ENCODE measurements at places on chromosomes 6 and 20.

- no peak for DNase-seq
Measured at GRCh38 chr6:113755449-113756289, 101.5 kb upstream of the MARCKS start.

DNA sequence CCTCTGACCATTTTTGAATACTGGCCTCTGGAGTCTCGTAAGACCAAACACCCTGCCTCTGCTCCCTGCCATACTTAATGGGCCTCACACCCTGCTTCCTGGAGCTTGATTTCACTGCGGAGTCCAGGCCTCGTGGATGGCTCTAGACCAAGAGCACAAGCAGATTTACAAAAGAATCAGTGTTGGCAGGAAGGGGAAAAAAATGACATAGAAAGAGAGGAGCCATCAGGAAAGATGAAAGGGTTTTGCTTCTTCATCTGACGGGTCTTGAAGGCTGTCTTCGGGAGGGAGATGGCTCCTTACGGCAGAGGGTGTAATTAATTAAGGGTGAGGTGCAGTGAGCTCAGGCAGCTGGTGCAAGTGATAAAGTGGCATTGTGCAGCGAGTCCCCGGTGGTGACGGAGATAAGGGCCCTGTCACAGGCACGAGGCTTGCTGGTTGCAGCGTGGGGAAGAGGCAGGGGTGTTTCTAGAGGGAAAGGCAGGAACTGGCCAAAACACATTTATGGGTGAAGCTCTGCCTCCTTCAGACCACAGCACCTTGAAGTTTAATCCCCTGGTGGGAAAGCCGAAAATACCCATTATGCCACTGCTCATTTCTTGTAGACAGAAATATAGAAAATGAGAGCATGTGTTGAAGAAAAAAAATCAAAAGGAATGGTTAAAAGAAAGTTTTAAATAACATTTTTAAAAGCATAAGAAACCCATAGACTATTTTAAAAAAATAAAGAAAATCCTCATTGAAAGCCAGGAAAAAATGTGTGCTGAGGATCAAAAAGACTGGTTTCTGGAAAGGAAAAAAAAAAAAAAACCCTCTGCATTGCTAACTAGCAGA, 128.6 kb upstream of the LRFN2 start:
- DNase-seq, result no peak

DNA sequence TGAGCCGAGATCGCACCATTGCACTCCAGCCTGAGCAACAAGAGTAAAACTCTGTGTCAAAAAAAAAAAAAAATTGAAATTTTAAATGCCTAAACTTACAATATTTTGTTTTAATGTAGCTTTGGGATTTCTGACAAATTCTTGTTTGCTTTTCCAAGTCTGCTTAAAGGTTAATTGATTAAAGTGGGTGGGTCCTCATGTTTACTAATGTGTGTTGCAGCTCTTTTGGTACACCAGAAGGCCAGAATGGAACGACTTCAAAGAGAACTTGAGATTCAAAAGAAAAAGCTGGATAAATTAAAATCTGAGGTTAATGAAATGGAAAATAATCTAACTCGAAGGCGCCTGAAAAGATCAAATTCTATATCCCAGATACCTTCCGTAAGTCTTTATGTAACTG, 2.7 kb upstream of the SUMO4 start:
- DNase-seq, result no peak

DNA sequence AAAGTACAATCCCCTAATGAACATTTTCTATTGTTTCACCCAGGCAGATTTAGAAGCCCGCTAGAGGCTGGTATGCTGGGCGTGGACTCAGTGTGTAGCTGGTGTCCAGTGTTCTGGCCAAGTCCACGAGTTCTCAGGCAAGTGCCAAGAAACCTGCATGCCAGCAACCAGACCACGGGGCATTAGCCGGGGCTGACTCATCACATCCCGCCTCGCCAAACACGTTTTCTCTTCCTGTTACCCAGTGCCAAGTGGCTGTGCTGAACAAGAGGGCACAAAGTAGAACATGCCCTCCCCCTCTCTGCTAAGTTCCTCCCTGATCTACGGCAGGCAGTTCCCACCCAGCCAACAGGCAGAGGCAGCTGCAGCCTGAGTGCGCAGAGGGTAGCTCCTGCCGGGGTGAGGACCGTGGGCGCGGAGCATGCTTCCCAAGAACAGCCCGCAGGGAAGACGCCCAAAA, 29.6 kb downstream of the RAMACL start:
- peak; percentile 72 for DNase-seq

DNA sequence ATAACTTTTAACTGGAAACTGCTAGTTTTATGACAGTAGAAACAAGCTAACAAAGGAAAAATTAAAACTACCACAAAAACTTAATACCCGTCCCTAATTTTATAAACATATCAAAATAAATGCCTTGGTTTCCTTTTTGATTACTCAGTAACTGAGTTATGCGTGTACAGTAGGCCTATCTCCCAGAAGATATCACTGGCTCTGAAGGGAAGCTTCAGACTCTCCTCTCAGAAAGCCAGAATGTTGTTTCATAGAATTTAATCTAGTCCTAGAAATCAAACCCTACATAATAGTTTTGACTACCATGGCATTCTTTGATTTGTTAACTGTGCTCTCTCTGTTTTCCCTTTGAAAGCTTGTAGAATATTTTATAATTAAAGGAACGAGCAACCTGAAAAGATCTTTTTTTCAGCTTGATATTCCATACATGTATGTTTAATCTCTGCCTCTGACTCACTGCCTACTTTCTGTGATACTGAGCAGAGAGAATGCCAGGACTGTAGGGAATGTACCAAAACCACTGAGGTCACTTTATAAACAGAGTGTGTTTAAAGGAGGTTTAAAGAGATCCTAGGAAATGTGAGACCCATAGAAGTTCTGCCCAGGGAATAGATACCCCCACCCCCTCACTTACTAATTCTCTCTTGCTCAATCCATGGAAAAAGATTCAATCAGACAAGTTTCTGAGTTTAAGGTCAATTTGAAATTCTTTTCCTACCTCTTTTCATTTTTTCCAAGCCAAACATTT, 311.5 kb downstream of the HDGFL1 start:
- DNase-seq, result no peak

DNA sequence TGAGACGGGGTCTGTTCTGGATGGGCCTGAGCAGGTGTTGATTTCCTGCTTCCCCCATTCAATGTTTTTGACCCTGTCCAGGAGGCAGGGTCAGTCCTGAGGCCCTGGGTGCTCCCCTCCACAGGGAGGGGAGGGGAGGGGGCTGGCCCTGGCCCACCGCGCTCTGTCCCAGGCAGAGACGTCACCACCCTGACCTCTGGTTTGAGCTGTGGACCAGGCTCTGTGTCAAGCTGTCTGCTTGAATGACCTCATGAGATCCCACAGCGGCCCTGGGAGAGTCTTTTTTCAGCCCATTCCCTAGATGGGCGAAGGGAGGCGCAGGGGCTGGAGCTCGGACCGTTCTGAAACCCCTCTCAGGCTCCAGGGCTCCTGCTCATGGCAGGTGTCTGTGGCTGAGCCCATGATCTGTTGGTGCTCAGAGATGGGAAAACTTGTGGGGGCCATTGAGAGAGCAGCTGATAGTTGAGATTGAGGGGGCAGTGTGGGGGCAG, 8.9 kb upstream of the LKAAEAR1 start:
- no peak for DNase-seq

- DNase-seq, result peak; percentile 64
Measured at GRCh38 chr6:73394577-73395354, at the start of gene DDX43. TSS of gene DDX43 (plus strand) at chr6:73394828. CDS start at chr6:73394906, 78 bp downstream.

DNA sequence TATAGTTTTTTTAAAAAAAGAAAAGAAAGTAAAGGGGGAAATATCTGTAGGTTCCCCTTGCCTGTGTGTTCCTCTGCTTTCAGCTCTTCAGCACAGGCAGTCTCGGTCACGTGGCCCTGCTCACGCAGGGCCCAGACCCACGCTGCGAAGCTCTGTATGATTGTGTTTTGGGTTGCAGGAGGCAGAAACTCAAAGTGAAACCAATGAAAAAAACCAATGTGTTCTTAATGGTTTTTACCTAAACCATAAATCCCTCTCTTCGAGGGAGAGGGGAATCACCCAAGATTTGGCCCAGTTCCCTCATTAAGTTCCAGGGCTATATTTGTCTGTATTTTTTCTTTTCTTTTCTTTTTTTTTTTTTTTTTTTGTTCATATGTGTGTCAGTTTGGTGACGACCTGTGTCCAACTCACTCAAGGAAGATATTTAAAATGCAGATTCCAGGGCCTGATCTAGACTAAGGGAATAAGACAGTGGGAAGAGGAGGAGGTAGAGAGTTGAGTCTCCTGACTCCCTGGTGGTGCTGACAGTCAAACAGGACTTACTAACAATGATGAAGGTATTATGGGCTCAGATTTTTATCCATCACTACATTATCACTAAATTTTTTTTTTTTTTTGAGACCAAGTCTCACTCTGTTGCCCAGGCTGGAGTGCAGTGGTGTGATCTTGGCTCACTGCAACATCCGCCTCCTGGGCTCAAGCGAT, 33.8 kb upstream of the RREB1 start:
- no peak for DNase-seq

DNA sequence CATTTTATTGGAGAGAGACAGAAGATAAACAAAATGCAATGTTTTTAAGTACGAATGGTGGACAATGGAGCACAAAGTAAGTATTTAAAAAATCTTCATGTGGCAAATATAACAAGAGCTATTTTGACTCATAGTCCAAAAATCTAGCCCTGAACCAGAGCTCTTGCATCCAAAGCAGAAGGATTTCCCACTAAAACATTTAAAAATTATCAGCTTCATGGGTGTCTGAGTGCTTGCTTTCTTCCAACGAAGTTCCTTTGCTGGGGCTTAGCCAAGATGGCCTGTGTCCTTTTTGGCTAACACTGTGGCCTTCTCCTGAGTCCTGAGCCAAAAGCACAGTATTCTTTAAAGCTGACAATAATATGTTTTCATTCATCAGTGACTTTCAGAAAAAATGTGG, 161.7 kb downstream of the RIMS1 start:
- DNase-seq, result no peak

DNA sequence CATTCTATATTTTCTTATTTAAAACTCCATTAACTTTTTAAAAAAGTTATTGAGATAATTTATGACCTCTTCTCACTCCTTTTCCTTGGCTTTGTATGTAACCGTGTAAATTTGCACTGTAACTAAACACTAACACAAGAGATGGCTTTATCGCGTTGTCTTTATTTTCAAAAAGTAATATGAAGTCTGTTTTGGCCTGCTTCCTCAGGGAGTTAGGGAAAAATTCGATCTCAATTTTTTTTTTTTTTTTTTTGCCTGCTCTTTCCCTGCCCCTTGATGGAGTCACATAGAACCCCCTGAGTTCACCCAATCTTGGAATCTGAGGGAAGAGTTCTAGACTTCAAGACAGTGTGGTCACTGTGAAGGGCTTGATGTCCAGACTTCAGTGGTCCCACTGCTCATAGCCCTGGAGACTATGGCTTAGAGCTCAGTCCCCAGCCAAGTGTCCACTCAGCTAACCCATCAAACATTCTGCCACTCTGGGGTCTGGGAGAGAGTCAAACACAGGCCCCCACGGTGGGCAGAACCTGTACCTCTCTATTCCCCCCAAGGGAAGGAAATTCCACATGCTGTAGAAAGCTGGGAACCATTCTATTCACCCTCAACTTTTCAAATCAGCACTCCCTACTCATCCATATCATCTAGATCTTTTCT, 15.7 kb upstream of the TBC1D22B start:
- no peak for DNase-seq

DNA sequence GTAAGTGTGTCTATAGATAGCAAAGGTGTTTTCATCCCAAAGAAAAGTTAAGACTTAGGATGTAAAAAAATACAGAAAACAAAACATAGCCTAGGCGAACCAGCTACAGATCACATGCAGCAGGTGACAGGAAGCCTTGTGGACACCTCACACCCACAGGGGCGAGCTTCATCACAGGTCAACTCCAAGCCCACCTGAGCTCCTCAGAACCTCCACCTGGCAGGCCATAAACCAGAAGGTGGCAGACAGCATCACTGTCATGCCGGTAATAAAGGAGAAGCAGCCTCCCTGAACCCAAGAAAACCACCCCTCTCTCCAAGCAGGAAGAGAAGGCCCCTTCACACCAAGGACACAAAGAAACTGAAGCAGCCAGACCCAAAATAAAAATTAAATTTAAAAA, 1.0 kb downstream of the RALGAPA2 start:
- DNase-seq, result no peak

DNA sequence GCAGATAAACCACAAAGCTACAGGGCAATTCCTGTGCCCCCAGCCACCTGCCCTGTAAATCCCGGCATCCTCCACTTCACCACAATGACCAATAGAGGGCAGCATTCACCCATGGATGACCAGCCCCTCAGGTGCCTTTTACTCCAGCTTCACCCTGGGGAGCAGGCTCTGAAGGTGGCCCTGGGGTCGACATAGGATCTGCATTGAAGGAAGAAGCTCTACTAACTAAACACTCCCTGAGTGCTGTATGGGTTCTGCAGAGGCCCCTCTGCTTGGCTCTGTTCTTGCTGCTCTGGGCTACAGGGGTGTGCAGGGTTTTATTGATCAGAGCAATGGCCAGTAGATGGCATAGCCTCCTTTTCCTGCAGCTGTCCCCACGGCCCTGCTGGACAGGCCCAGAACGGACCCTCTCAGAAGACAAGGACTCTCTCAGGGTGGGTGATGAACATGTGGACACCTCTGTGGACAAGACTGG, 20.3 kb downstream of the CST4 start:
- peak; percentile 49 for DNase-seq

GRCh38 chr6:120938876-120939472, 395.3 kb downstream of the TBC1D32 start:
- no peak for DNase-seq

- DNase-seq, result no peak
Measured at GRCh38 chr6:130029163-130029562, 10.8 kb downstream of the L3MBTL3 start.

DNA sequence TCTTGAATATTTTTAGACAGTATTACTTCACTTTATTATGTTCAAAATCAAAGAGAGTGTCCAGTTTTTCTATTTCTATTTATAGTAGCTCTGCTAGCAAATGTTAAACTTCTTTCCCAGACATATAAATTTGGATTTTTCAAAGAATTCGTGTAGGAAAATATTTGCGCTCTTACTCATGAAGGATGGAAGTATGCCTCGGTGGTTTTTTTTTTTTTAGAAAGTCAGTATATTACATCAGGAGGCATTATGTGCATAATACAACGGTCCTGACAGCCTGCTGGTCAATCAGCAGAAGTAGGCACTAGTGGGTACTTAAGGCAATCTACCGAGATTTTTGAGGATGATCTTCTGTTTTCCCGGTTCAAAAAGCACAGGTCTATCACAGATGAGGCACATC, 249.3 kb downstream of the TBX18 start:
- DNase-seq, result no peak

Data from tibial nerve (tissue), 4 donors.